ENCODE measurements at places on chromosomes 6 and 20. TPM values are rescaled to one million over a fixed set of nuclear protein-coding genes. Genes with fewer than 3 reads are reported as not detected.
A peak's percentile ranks its signal among the peaks of the same experiment; 100 is the strongest.

DNA sequence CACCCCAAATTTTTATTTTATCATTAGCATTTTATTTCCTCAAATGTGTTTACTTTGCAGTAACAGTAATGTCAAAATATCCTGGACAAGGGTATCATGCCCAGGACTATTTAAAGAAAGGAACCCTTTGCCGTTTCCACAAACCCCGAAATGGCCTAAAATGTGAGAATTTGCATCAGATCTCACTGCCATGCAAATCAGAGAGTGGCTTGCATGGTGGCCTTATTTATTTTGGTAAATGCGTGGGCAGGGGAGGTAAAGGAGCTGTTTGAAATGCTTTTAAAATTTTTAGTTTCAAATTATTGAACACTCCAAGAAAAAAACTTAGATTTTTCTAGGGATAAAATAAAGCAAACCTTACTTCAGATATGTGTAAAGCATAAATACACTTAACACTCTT is 43.8 kb downstream of the ADAT2 start:
- no peaks in the 10 kb centered on the region for H3K36me3 ChIP-seq
- no peak overlapping the region for H3K27ac ChIP-seq
- H3K4me1 ChIP-seq, result peaks cover 50% of the 10 kb centered on the region
- no peaks in the 10 kb centered on the region for H3K27me3 ChIP-seq

DNA sequence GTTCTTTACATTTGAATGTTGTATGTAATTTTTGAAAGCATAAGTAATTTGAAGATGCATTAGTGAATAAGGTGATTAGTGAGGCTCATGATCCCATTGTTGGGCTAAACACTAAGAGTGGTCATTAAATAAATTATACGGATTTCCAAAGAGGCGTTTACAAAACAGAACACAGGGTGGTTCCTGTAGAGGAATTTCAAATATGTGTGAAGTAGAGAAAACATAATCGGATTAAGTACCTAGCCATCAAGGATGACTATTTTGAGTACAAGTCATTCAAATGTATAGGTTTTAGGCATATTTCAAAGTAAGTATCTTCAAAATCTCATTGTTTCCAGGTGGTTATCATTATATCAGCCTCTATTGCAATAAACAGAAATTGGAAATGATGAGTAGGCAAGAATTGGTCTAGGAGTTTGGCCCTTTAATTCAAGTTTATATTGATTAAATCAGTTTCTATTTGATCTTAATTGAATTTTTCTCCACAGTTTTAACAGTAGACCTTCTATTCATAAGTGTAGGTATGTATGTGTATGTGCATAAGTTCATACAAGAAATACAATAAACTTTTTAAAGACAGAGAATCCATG is 94.8 kb downstream of the MYLK4 start:
- H3K36me3 ChIP-seq, result no peaks in the 10 kb centered on the region
- DNase-seq, result no peak
- H3K27me3 ChIP-seq, result no peaks in the 10 kb centered on the region
- no peaks in the 10 kb centered on the region for H3K4me1 ChIP-seq
- H3K27ac ChIP-seq, result no peak overlapping the region

- no peak overlapping the region for H3K27ac ChIP-seq
- H3K4me3 ChIP-seq, result no peak overlapping the region
- H3K27me3 ChIP-seq, result no peaks in the 10 kb centered on the region
- DNase-seq, result no peak
- H3K4me1 ChIP-seq, result 0 out of 2 replicates have a peak, but pooled peaks cover 3% of the 10 kb centered on the region
Measured at GRCh38 chr6:35136185-35136584, 5.0 kb downstream of the TCP11 start.

- no peak overlapping the region for H3K4me3 ChIP-seq
- DNase-seq, result peak; percentile 50
- no peaks in the 10 kb centered on the region for H3K27me3 ChIP-seq
- H3K4me1 ChIP-seq, result peaks cover 14% of the 10 kb centered on the region
- no peak overlapping the region for H3K27ac ChIP-seq
- no peaks in the 10 kb centered on the region for H3K36me3 ChIP-seq
Measured at GRCh38 chr20:4916971-4917881, 84.1 kb downstream of the SLC23A2 start.

- peaks cover 10% of the 10 kb centered on the region for H3K4me1 ChIP-seq
- no peak overlapping the region for H3K27ac ChIP-seq
- H3K27me3 ChIP-seq, result no peaks in the 10 kb centered on the region
Measured at GRCh38 chr6:31094389-31094881, 17.9 kb downstream of the C6orf15 start.

GRCh38 chr20:46931699-46932098 is 37.1 kb downstream of the EYA2 start:
- 0 out of 2 replicates have a peak, but pooled peaks cover 3% of the 10 kb centered on the region for H3K27me3 ChIP-seq
- no peaks in the 10 kb centered on the region for H3K36me3 ChIP-seq
- H3K27ac ChIP-seq, result no peak overlapping the region
- no peak for DNase-seq
- H3K4me1 ChIP-seq, result no peaks in the 10 kb centered on the region

GRCh38 chr6:12064538-12065071 is 52.5 kb downstream of the HIVEP1 start:
- H3K27ac ChIP-seq, result no peak overlapping the region
- H3K4me3 ChIP-seq, result no peak overlapping the region
- no peaks in the 10 kb centered on the region for H3K36me3 ChIP-seq

GRCh38 chr6:152461556-152461955 is 175.6 kb downstream of the SYNE1 start:
- H3K27ac ChIP-seq, result no peak overlapping the region
- DNase-seq, result no peak
- no peaks in the 10 kb centered on the region for H3K36me3 ChIP-seq
- no peak overlapping the region for H3K4me3 ChIP-seq
- H3K27me3 ChIP-seq, result no peaks in the 10 kb centered on the region
- no peaks in the 10 kb centered on the region for H3K4me1 ChIP-seq

AIF1 gene
- total RNA-seq, result not detected

Measured in PC-9 (cell line).